ENCODE measurements at places on chromosomes 4 and X.

- DNase-seq, result no peak
Measured at GRCh38 chr4:8688041-8688907, 95.7 kb downstream of the CPZ start.

- DNase-seq, result no peak
Measured at GRCh38 chr4:90318193-90318592, 191.0 kb downstream of the CCSER1 start.

DNA sequence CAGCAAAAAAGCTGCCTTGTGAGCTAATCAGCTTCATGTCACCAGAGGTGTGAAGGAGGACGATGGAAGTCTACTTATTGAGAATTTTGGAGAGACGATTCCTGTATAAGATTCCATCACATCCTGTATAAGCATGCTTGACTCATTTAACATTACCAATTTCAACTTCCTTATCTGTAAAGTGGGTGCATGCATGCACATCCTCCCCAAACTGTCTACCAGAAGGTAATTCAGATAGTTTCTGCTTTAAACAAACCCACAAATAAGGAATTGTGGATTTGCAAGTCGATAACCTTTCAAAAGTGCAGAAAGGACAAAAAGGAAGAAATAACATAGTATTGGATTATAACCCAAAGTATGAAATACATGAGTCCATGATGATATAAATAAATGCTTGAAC lies 31.1 kb downstream of the AKAP4 start:
- DNase-seq, result no peak

DNA sequence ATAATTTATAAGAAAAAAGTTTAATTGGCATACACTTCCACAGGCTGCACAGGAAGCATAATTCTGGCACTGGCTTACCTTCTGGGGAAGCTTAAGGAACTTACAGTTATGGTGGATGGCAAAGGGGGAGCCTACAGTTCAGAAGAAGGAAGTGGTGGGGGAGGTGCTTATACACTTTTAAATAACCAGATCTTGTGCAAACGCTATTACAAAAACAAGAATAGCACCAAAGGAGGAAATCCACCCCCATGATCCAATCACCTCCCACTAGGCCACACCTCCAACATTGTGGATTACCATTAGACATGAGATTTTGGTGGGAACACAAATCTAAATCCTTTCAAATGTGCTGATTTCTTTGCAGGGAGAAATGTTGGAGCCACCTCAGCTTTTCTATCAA lies 287.7 kb downstream of the CPXCR1 start:
- DNase-seq, result no peak

- no peak for DNase-seq
Measured at GRCh38 chrX:107968623-107969022, 13.5 kb downstream of the TEX13B start.

GRCh38 chrX:56800801-56801200 lies 71.8 kb downstream of the NBDY start:
- no peak for DNase-seq

DNA sequence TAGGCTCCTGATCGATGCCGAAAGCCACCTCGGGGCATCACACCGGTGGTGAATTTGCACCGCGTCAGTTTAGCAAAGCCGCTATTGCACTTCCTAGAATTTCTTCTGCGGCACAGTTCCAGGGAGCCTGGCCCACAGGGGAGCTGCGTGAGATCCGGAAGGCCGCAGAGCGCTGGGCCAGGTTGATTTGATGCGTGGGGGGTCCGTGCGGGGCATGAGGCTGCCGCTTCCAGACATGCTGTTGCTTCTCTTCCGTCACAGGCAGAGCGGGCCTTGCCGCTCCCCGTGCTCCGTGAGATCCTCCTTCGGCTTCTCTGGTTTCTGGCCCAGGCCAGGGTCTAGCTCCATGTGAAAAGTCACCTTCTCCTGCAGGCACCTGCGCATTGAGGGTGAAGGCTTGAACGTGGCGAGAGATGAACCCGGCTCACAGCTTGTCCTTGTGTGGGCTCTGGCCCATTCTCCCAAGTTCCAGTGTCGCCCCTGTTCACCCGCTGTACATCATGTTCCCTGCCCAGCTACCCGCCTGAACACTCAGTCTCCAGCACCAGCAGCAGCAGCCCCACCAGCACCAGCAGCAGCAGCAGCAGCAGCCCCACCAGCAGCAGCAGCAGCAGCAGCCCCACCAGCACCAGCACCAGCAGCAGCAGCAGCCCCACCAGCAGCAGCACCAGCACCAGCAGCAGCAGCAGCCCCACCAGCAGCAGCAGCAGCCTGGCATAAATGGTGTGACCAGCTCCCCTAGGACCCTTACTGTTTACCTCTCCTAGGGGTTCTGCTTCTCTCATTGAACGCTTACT lies 131.2 kb downstream of the TRIML1 start:
- no peak for DNase-seq

DNA sequence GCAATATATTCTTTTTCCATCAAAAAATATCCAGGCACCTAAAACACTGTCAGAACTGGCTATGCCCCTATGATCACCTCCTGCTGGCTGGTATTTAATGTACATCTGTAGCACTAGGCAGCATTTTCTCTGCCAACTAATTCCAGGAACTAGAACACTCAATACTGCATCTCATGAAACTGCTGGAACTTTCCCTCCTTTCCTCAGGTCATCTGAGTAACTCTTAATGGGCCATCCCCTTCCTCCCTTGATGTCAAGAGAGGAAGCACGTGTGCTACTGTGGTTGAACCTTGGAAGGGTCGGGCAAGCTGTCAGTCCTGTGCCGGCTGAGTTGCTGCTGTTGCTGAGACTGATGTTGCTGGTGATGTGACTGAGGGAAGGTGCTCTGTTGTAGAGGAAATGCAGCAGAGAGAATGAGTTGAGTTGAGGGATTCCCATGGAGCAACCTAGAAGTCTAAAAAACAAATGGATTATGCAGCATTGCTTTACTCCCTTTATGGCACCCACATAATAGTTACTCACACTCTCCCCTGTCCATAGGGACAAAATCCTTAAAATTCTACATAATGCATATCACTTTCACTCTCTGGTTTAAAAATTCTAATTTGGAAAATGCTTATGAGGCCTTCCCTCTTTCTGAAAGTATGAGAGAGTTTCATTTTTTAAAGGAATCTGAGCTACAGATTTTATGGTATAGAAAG lies 39.5 kb downstream of the TMEM165 start:
- no peak for DNase-seq

DNA sequence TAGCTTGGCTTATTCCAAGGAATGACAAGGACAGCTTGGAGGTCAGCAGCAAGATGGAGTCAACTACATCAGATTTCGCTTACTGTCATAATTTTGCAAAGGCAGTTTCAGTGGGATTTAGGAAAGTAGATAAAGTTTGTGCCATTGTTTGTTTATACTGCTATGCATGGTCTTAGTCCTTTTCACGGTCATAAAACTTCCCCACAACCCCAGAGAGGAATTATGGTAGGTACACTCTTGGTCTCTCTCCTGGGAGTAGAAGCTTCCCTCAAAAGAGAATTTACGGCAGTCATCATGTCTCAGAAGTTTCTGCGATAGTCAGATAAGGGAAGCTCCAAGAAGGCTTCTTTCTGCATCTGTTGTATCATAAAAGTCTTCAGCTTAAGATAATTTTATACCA lies 27.9 kb upstream of the HERC6 start:
- no peak for DNase-seq

All from stimulated activated CD8-positive, alpha-beta memory T cell treated with anti-CD3 and anti-CD28 coated beads, Interleukin-4, amount 100 ng/mL, for 1 hour (primary cell).